ENCODE measurements at places on chromosomes 12 and 14.

DNA sequence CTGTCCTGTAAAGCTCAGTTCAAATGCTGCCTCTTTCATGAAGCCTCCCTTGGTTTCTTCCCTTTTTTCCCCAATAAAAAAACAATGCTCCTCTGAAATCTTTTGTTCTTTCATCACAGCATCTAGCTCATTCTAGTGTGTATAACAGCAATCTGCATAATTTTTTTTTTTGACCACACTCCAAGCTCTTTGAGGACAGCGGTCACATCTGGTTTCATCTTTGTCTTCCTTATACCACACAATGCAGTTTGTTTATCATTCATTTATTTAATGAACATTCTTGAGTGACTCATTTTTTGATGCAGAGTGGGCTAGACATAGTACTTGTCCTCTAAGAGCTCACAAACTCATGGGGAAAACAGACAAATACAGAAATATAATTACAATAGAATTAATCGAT is 7.3 kb downstream of the GNG2 start:
- DNase-seq, result no peak

DNA sequence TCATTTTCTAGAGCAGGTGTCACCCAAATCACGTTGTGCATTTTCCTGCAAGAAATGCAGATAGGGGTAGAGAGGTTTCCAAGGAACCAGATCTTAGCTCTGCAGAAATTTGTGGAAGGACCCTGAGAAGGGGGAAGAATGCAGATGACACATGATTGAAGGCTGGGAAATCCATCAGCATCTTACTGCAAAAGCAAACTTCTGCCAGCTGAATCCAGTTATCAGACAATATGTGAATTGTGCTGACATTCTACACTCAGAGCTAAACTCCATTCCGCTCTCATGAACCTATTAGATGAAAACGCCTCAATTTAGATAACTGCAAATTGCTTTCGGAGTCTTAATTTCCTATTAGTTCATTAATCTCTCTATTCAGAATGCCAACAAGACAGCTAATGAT is 211.3 kb upstream of the NOS1 start:
- DNase-seq, result no peak

GRCh38 chr12:72869024-72869423 is 596.9 kb downstream of the TRHDE start:
- DNase-seq, result no peak

GRCh38 chr12:116346741-116347140 is 69.2 kb upstream of the MED13L start:
- DNase-seq, result peak; percentile 74

GRCh38 chr12:75944097-75944904 is 87.3 kb downstream of the PHLDA1 start:
- DNase-seq, result peak; percentile 60

GRCh38 chr14:97331058-97331457 is 533.9 kb downstream of the VRK1 start:
- DNase-seq, result no peak

DNA sequence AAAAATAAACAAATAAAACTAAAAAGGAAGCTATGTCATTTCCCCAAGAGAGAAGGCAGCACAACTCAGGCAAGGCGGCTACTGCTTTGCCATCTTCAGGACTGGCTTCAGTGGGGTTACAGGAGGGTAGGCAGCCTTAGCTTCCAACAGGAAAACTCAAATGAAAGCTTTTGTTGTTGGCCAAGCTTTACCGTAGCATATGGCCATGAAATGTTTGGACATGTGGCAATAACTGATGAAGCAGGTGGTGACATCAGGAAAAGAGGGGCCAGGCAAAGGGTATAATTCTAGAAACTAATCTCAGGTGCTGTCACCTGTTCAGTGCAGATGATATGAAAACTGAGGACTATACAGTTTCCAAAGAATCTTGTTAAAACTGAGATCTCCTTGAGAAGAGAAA is 22.8 kb upstream of the NPFF start:
- DNase-seq, result no peak

DNA sequence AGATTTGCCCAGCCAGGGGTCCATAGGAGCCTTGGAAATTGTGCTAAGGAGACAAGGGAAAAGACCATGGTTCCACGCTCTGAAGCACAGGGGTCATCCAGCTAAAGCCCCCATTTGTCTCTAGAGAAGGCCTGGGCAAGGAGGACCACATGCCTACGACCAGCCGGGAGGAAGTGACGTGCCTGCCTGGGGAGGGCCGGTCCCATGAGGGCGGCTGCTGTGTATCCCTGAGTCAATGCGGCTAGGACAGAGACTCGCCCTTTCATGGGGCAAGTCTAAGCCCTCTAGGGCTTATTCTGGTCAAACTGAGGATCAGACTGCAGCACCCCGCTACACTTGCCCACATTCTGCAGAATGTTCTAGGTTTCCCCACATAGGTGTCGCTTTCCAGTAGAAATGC is 20.6 kb upstream of the RIN3 start:
- DNase-seq, result no peak

- no peak for DNase-seq
Observed at GRCh38 chr12:44225149-44225510, 389.2 kb downstream of the TMEM117 start.

- no peak for DNase-seq
Observed at GRCh38 chr12:4736091-4736490, 15.9 kb downstream of the GALNT8 start.

DNA sequence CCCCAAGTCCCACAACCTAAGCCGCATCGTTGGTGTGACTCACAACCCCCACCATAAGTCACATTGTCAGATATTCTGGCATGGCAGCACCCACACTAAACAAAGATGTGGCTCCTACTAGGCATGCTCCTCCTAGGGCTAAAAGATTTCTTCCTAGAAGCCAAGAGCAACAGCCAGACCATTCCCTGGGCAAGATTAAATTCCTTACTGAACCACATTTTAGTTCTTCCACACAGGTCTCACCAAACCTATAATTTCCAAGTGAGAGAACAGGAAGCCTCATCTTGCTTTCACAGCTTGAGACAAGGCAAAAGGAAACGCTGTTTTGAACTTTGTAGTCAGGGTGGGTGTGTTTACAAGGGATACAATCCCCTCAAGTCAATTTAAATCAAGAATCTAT is 632.8 kb downstream of the DIO2 start:
- DNase-seq, result no peak

DNA sequence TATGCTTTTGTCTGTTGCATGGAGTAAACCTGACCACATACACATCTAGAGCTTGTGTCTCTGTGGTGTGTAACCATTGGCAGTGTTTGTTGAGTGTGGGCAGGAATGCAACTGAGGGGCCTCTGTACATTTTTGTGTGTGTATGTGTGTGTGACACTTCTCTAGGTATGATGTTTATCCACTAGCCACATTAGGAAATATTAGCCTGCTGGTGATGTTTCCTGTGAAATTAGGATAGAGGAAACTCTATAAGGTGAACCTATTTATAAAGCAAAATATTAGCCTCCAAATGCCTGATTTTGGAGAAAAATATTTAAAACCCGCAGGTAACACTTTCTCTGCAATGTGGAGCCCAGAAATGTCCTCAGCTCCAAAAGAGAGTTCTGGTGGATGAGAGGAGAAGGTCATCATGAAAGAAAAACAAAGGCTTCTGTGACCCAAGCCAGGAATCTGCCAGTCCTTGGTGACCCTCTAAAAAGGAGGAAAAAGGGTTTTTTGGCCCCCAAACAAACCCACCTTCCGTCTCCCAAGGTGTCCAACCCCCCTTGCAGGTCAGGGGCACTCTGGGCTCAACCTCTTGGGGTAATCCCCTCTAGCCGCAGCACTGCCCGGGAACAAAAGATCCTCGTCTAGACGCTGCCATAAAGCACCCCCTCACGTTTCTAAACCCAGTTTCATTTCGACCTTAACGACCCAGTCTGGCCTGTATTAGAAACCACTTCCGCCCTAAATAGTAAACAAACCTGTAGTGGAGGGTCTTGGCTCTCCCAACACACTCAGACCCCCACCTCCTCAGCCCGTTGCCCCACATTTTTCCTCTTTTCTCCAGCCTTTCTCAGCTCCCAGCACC is 3.1 kb upstream of the HOTAIR start:
- DNase-seq, result no peak

DNA sequence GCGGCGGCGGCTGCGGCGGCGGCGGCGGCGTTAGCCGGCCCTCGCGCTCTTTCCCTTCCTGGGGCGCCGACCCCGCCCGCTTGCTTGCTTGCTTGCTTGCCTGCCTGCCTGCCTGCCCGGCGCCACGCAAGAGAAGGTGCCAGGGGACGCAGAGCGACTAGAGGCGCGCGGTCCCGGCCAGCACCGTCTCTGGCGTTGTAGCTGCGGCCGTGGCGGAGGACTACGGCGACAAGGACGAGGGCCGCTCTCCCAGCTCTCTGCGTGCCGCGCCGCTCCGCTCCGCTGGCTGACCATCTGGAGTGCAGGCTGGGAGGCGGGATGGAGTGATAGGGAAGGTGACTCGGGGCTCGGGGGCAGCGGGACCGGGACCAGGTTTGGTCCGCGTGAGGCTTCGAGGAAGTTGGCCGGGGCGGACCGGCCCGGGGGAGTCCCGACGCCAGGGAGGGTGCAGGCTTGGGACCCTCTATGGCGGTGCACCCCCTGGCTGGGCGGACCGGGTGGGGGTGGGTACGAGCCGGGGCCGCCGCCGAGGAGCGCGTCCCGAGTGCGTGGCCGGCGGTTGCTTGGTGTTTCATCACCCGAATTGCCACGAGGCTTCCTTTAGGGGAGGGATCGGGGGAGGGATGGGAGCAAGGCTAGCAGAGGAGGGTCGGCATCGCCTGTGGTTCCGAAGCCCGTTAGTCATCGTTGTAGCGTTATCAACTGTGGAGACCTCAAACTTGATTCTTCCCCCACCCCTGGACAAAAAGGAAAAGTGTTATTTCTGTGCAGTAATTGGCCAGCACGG is 471 bp downstream of the XPOT start:
- DNase-seq, result peak; percentile 51

DNA sequence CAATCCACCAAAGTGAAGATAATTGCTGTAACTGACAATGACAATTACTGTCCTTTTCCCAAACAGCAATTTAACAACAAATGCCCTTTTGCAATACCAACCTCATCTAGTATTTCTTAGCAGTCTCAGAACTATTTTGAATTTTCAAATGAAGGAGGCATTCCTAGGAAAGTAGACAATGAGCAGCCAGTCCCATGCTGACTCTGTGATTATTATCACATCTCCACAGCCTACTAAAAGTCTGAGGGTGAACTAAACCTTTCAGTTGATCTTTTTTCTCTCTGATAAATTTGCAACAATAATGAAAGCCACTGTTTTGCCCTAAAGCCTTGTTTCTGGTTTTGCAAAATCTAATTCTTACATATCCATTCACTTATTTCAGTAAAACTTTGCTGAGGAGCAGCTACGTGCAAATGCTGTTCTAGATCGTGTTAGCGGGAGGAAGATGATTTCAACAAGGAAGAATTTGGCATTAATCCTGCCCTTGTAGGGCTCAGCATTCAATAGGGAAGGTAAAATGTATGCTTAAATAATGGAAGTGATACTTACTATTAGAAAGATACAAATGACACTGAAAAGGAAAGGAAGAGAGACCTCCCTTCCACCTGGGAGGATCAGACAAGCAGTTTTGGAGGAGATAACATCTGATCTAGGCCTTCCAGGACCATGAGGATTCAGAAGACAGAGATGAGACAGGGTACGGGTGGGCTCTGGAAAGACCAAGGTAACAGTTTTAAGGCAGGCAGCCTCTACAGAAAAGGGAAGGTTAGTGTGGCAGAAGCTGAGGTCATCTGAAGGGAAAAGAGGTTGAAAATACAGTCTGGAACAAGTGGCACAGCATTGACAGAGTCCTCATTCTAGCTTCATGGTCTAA is 47.4 kb downstream of the SLC38A1 start:
- DNase-seq, result no peak

- DNase-seq, result peak; percentile 11
Observed at GRCh38 chr12:19223018-19223417, 93.5 kb downstream of the PLEKHA5 start.

- DNase-seq, result no peak
Observed at GRCh38 chr12:25347716-25348592, 97.2 kb upstream of the KRAS start.

GRCh38 chr14:99632410-99633035 is 12.4 kb upstream of the HHIPL1 start:
- DNase-seq, result no peak

GRCh38 chr14:101032433-101032832 is 128.9 kb upstream of the RTL1 start:
- no peak for DNase-seq

- DNase-seq, result no peak
Observed at GRCh38 chr14:49893309-49894213, 679 bp downstream of the ARF6 start.

DNA sequence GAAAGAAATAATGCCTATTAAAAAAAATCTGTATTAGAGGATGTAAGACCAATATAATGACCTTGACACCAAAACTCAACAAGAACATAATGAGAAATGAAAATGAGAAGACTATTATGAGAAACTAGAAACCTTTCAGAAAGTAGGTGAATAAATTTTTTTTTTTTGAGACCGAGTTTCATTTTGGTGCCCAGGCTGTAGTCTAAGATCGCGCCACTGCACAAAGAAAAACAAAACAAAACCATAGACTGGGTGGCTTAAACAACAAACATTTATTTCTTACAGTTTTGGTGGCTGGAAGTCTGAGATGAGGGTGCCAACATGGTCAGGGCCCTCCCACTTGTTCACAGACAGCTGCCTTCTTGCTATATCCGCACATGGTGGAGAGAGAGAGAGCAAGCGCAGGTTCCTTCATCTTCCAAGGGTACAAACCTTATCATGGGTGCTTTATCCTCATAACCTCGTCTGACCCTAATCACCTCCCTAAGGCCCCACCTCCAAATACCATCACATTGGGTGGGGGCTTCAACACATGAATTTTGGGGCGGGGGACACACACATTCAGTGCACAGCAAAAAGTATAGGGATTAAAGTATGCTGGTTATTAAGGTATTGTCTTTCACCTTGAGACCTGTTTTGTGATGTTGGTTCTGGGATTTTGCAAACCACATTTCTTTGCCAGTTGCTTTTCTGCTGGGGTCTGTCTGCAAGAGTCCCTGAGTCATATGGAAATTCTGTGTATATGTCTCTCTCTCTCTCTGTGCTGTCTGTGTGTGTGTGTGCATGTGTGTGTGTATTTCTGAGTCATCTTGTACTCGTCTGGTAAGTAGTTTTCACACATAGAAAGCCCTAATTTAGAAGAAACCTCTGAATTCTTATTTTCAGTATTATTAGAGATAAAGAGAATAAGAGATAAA is 26.2 kb downstream of the ZCRB1 start:
- DNase-seq, result no peak

DNA sequence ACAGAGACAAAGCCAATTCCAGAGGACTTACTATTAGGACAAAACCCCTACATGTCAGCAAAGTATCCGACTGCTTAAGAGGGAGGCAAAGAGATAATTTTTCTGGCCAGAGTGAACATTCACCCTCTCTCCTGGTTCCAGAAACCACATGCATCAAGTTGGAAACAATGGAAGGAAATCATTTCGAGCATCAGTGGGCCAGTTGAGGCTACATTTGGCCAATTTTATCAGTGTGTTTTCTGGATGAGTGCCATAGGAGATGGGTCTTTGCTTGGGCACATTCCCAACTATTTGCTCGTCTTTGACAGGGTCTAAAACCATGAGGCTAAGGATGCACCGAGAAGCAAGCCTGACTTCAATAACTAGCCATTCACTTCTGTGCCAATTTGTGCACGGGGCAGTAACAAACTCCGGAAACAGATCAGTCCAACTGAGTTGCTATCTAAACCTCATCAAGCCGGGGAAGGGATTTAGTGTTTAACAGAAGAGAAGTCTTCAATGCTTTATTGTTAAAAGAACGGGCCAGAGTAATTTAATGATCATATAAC is 17.4 kb downstream of the EGLN3 start:
- no peak for DNase-seq
